ENCODE measurements at places on chromosomes 5 and 9.

GRCh38 chr9:137974746-137975526, 97.4 kb downstream of the CACNA1B start:
- peak; percentile 14 for DNase-seq

- no peak for DNase-seq
Measured at GRCh38 chr5:91956738-91957137, 573.6 kb upstream of the ARRDC3 start.

- DNase-seq = no peak
Measured at GRCh38 chr9:73042155-73042554, 89.3 kb upstream of the ALDH1A1 start.

- no peak for DNase-seq
Measured at GRCh38 chr5:61931236-61931635, 374.8 kb upstream of the KIF2A start.

DNA sequence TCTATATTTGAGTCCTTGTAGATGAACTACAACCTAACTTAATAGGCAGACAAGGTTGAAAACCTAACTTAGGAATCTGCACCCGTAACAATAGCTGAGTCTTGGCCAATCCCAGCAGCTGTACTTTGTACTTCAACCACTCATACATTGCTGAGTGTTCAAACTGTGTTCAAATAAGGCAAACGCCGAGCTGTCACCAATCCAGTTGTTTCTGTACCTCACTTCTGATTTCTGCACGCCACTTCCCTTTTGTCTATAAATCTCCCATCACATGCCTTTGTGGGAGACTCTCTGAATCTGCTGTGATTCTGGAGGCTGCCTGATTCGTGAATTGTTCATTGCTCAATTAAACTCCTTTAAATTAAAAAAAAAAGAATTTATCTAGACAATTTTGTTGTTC, 167.8 kb upstream of the TUT7 start:
- DNase-seq = no peak

DNA sequence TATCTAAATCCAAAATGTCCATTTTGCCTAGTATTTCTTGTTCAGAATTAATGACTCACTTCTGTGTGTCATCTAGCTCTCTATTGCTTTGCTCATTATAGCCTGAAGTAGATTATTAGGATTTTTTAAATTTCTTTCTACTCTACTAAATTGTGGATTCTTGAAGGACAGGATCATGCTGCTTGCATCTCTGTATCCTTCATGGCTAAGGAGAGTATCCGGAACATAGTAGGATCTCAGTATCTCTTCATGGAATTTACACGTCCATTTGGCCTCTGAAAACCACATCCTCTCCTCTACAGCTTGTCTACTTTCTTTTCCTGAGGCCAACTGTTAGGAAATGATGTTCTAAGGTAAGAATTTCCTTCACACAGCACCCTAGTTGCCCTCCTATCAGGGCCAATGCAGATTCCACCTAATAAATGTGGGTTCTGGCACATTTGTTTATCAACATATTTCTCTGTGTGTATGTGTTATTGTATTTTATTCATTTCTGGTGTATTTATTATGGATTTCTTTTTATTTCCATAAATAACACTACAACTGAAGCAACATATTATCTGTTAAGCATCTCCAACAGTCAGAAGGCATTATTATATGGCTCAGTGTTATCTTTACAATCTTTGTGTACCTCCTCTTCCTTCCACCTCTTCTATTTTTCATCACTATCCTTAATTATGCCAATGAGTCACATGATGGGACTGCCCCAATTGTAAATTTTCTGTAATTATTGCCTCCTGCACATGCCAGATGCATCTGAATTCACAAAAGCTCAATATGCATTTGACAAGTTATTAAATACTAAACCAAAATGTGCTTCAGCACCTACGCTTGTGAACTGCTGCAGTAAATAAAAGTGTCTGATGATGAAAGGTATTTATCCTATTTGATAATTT, 557.8 kb upstream of the TLE4 start:
- no peak for DNase-seq

DNA sequence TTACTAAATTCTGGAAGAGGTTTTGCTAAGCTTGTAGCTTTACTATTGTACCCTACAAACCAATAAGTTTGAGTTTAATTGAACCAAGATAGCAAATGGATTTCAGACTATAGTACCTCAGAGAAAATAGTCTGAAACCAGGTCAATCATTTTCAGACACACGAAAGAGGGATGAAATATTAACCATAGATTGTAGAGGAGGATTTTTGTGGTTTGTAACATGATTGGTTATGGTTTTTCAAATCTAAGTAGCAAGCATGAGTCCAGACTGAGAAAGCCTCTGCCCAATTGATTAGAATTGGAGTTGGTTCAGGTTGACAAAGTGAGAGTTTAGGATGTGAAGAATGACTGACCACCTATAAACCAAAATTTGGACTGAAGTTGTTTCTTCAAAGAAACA, 562.7 kb upstream of the DMAC1 start:
- DNase-seq = no peak

DNA sequence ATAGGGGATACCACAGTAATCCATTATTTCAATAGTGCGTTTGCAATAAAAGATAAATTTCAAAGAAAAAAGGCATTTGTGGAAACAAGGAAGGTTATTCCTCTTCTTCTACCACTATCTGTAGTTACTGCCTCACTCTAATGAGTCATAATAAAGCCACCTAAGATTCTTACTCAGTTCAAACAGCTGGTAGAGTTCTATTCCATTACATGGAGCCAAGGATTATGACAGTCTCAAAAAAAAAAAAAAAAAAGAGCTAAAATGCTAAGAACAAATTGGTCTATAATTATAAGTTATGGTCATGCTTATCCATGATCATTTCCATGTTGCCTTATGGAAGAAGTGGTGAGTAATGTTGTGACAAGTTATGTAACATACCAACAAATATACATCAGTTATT, 46.3 kb downstream of the DENND1A start:
- no peak for DNase-seq
